ENCODE measurements at places on chromosomes 11 and 22.

DNA sequence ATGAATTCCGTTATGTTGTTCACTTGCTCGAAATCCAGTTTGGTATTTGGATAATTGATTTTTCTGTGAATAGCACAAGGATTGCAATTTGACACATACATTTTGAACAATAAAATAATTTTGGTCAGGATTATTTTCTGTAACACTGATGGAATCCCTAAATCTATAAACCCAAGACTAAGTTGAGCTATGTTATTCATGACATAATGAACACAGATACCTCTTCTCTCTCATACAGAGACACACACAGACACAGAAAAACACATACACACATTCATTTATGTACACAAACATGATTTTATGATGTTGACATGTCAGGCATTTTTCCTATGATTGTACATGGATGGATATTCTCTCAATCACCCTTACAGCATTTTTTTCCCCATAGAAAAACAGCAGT, at the start of gene OR4C5:
TSS of gene OR4C5 (minus strand) at position 101 of the 400 bp plus-strand sequence. CDS start at position 101, 0 bp downstream.
- no peak for DNase-seq

GRCh38 chr11:57356268-57356667, 18.1 kb downstream of the P2RX3 start:
- DNase-seq, result no peak

DNA sequence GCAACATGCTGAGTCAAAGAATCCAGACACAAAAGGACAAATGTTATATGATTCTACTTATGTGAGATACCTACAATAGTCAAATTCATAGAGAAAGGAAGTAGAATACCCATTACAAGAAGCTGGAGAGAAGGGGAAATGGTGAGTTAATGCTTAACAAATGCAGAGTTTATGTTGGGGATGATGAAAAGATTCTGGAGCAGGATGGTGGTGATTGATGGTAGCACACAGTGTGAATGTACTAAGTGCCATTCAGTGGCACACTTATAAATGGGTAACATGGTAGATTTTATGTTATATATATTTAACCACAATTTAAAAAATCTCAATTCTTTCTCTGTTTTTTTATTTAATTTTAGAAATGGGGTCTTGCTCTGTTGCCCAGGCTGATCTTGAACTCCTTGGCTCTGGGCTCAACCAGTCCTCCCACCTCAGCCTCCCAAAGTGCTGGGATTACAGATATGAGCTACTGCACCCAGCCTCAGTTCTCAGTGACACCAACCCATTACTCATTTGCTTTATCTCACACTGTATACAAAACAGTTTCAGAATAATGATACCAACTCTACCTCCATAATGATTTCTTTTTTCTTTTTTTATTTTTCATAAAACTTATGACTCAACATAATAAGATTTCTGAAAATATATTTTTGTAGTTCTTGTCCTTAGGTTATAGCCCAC, 9.6 kb upstream of the RELA start:
- no peak for DNase-seq

GRCh38 chr22:29701155-29701999, 18.4 kb upstream of the CABP7 start:
- DNase-seq, result no peak

DNA sequence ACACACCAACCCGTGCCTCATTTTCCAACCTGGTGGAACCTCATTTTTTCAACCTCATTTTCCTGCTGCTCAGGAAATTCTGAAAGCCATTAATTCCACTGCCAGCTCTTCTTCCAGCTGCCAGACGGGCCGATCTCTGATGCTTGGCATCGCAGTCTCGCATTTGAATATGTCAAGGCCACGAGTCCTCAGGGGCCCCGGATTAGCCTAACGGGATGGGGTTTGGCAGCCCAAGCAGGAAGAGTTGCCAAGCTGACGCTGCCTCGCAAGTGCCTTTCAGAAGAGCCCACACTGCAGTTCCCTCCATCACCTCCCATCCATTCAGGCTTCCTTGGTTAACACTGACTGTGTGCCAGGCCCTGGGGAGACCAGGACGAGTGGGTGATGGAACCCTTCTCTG, 8.7 kb downstream of the RASD2 start:
- DNase-seq, result no peak

- no peak for DNase-seq
Observed at GRCh38 chr11:44104481-44105294, 9.2 kb downstream of the EXT2 start.

GRCh38 chr11:128713595-128713994, 19.7 kb downstream of the FLI1 start:
- DNase-seq, result no peak

GRCh38 chr11:78424334-78425270, 7.0 kb upstream of the GAB2 start:
- DNase-seq, result no peak

DNA sequence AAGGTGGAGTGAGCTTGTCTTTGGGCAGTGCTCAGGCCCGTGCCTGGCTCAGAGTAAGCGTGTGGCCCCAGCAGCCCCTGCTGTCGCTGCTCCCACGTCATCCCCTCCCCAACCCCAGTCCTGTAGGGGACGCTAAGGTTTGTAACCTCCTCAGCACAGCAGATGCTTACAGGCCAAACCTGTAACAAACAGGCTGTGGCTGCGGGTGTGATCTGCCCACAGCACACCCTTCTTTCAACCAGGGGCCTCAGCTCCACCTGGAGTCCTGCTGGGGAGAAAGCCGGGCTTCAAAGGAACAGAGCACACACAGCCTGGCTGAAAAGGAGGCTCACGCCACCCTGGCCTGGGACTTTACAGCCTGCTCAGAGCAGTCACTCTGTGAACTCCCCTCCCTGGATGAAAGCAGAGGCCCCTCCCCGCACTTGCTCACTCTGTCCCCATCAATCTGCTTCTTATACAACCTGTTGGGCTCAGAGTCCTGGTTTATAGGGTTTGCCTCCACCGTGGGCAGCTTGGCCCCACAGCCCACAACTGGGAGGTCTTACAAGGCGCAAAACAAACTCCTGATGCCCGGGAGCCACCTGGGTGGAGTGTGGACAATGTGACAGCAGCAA, 54.3 kb downstream of the SCUBE1 start:
- DNase-seq, result no peak

DNA sequence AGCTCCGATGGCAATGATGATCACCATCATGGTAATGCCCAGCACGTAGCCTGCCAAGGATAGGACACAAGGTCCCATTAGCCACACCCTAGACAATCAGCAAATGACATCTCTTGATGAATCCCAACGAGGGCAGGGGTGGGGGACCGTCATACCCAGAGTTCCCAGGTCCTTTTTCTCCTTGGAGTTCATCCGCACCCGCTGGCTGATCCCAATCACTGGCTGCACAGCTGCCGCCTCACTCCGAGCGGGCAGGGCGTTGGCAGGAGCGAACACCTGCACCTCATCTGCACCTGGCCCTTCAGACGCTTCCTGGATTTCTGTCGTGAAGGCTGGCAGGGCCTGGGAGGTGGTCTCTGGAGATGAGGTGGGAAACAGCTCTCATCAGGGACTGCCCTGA, 2.9 kb downstream of the PIK3IP1 start:
- no peak for DNase-seq

- no peak for DNase-seq
Observed at GRCh38 chr11:34634694-34635062, 13.8 kb downstream of the EHF start.

- DNase-seq, result no peak
Observed at GRCh38 chr11:44687388-44687787, 39.4 kb upstream of the TSPAN18 start.

- DNase-seq, result no peak
Observed at GRCh38 chr11:95647871-95648270, 141.7 kb downstream of the FAM76B start.

DNA sequence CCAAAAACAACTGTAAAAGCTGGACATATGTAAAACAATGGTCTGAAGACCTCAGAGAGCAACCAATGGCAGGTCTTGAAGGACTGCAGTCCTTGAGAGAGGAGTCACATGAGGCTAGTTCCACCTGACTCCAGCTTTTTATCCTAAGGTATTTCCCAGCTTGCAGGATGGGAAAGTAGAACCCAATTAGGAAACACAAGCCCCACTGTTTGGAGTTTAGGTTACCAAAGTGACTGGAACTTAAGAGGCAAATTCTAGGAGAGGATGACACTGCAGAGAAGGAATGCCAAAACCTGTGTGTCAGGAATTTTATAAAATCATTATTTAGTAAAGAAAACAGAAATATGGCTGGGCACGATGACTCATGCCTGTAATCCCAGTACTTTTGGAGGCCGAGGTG, 18.4 kb downstream of the OR2AT4 start:
- DNase-seq, result no peak

GRCh38 chr11:70314730-70315129, 44.2 kb downstream of the PPFIA1 start:
- DNase-seq, result no peak

DNA sequence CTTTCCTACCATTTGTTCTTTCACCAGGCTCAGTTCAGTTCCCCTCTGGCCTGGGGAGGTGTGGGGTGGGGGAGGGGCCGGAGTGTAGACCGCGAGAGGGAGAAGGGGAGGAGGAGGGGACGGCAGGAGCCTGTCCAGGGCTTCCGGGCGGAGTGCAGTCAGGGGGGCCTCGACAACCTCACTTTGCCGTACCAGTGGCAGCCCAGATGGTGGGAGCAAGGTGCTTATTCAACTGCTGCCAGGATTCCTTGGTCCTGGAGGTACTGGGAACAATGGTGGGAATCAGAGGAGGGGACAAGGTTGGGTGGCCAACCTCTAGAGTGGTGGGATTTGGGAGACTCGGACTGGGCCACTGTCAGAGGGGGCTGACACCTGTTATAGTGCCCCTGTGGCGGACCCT, 1.2 kb downstream of the BACE1 start:
- no peak for DNase-seq

- DNase-seq, result no peak
Observed at GRCh38 chr22:44951510-44951816, 58.3 kb downstream of the PHF21B start.

- no peak for DNase-seq
Observed at GRCh38 chr11:6401464-6401863, 11.2 kb downstream of the SMPD1 start.

GRCh38 chr11:13258855-13259254, 18.7 kb upstream of the BMAL1 start:
- DNase-seq, result no peak

DNA sequence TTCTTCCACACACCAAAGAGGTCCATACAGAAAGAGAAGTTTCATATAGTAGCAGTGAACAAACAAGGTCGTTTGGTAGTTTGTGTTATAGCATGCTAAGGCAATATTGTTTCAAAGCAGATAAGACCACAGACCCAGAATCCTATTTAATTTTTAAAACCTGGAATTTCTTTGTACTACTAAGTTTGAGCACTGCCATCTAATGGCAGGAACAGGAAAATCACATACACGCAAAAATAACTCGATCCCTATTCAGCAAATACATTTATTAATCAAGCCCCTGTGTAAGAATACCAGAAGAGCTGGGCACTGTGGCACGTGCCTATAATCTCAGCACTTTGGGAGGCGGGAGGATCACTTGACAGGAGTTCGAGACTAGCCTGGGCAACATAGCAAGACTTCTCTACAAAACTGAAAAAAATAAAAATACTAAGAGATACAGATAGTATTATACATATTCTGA, 2.9 kb upstream of the BTBD10 start:
- no peak for DNase-seq

DNA sequence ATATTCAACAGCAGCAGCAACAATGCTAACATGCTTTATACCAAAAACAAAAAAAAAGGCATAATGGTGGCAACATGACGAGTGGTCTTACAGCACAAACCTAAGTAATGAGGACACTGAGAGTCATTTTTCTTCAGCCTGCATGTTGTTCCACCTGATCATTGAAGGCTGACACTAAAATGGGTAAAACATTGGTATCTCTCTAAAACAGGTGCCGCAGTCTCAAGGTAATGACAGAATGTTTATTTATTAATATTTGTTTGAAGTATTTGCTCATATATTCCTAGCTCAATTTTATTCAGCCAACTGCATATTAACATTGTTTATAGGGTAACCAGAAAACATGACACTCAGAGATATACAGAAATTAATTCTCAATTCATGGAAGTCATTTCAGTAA, 8.3 kb upstream of the DEUP1 start:
- DNase-seq, result no peak

DNA sequence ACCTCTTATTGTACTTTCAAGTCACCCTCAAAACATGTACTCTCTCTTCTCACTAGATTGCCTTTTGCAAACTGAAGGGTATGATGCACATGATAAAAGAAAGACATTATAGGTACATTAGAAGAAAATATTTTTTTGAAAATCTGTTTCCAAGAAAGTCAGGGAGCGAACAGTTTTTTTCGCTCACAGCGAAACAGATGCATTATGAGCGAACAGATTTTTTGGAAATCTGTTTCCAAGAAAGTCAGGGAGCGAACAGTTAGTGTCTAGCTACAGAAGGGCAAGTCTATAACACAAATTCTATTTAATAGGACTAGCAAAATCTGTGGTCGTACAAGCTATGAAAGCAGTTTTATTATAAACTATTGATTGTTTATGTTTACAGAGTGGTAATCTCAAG, 296.2 kb upstream of the ANO3 start:
- DNase-seq, result no peak

DNA sequence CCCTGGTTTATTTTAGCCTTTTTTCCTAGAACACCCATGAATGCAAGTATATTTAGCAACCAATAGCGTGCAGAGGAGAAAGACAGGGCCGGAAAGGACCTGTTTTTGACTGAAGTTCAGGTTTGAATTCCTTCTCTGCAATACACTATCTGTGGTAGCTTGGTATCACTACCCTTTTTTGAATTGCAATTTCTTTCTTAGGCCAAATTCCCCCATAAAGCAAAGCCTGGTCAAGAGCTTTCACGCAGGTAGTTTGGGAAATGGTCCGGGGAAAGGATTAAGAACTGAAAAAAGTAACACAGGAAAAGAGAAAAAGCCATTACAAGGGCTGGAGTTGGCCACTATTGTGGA, 38.8 kb upstream of the PAMR1 start:
- no peak for DNase-seq

DNA sequence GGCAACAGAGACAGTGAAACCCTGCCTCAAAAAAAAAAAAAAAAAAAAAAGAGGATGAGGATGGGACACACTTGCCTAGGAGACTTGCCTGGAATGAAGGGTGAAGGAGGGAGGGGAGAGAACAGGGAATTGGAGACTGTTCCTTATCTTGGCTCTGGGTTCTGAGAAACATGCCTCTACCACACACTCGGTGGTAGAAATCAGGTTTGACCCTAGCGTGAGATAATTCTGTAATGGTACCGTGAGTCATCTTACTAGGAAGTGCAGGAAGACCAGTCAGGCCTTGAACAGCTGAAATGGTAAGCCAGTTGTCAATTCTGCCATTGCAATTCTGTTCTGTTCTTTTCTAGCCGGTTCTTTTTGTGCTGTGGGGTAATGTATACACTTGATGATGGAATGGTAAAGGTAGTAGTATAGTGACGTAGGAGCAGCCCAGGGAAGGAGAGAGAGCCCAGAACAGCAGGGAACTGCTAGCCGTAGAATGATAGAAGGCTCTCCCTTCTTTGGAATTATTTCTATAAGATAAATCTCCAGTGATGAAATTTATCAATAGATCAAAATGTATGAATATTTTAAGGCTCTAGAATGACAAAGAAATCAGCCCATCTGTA, 3.9 kb upstream of the AMBRA1 start:
- no peak for DNase-seq

GRCh38 chr11:86632499-86633269, 39.7 kb downstream of the ME3 start:
- DNase-seq, result no peak
